ENCODE measurements at places on chromosomes 1 and 21.

GRCh38 chr1:104905322-104905721 is 1155.6 kb downstream of the AMY1C start:
- no peak for DNase-seq

DNA sequence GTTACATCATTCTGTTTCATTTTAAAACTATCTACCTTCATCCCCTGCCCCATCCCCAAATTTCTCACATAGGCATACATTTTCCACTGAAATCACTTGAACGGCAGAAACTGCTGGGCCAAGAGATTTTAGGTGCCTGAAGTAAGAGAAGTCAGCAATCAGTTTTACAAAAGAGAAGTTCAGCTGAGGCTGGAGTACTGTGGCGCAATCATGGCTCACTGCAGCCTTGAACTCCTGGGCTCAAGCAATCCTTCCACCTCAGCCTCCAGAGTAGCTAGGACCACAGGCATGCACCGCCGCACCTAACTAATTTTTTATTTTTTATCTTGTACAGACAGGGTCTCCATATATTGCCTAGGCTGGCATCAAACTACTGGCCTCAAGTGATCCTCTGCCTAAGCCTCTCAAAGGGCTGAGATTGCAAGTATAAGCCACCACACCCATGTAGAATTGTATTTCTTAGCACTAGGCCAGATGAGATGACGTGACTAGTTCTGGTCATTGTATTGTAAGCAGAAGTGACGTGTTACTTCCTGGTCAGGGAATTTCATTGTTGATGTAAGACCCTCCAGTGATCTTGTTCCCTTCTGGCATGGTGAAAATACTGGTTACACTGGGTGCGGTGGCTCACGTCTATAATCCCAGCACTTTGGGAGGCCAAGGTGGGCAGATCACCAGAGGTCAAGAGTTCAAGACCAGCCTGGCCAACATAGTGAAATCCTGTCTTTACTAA is 7.1 kb downstream of the BECN2 start:
- no peak for DNase-seq

DNA sequence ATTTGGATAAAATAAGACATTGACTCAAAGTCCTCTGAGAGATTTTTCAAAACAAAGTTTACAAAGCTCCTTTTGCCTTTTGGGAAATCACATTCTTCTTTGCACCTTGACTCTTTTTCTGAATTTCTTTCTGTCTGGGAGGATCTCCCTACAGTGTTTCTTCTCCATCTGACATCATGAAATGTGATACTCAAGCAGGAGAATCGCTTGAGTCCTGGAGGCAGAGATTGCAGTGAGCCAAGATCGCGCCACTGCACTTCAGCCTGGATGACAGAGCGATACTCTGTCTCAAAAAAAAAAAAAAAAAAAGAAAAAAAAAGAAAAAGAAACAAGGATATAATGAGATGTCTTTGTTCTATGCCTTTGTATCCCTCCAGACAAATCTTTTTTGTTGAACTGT is 13.3 kb upstream of the GRIK1 start:
- no peak for DNase-seq

DNA sequence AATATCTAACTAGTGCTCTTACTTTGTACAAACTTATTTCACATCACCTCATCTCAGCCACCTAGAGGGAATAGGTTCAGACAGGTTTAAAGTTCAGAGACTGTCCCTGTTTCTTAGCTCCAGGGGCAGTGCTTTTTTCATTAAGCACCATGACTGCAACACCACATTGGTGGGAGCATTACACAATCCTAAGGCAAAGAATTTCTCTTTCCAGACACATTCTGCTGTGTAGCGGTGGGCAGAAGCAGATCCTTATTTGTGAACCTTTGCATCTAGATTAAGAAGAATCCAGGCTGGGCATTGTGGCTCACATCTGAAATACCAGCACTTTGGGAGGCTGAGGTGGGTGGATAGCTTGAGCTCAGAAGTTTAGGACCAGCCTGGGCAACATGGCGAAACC is 16.1 kb downstream of the LCA5L start:
- no peak for DNase-seq

GRCh38 chr1:83547901-83548300 is 451.0 kb downstream of the TTLL7 start:
- no peak for DNase-seq

GRCh38 chr21:17783481-17784179 is 35.5 kb downstream of the C21orf91 start:
- no peak for DNase-seq

DNA sequence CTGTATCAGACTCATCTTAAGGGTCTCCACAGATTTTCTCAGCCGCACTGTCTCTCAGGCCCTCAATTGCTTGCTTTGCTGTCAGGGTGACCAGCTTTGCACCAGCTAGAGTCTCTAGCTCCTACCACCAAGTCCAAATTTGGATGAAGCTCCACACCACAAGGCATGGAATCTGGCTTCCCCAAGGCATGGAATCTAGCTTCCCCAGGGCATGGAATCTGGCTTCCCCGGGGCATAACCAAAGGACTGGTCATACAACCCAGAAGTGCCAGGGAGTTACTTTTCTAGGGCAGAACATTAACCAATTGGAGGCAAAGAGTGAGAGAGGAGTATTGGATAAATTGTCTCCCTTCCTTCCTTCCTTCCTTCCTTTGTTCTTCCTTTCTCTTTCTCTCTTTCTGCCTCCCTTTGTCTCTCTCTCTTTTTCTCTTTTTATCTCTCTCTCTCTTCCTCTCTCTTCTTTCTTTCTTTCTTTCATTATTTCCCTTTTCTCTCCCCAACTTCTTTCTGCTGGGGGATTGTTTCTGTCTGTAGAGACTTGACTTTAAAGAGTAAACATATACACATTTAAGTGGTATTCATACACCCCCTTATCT is 76.9 kb upstream of the HAO2 start:
- no peak for DNase-seq

DNA sequence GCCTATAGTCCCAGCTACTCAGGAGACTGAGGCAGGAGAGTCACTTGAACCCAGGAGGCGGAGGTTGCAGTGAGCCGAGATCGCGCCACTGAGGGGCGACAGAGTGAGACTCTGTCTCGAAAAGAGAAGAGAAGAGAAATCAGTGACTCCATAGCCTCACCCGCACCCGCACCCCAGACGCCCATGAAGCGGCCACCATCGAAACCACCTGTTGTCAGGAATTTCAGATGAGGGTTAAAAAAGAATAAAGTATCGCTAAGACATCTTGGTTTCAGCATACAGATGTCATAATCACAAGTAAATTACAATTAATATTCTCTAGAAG is 47.4 kb downstream of the NPHP4 start:
- DNase-seq, result no peak

GRCh38 chr21:44749116-44749758 is 37.9 kb upstream of the TSPEAR start:
- DNase-seq, result no peak

GRCh38 chr1:15345705-15346345 is 63.9 kb upstream of the EFHD2 start:
- peak; percentile 62 for DNase-seq

All from Ammon's horn (tissue), 1 donor.